NCI-H1694 treated with DMSO at 0.1 percent for 48 hours (cell line): ENCODE measurements at places on chromosomes 5 and 9.

DNA sequence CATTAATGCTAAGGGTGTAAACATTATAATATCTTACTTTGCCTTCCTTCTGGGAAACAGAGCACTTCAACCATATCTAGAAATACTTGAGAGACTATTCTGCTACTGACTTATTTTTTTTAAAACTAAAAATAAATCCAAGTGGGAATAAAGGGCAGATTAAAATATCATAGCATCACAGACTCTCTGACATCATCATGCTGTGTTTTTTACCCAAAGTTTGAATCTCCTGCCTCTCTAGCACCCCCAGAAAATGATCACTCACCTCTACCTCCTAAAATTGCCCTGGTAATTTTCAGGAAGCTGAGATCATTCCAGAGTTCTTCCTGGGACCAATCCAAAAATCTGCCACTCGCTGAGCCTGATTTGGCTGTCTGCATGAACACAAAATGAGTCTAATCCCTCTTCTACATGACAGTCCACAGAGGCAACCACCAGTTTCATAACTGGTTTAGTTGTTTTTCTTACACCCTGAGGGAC, 813.8 kb upstream of the DMAC1 start:
- DNase-seq, result no peak

DNA sequence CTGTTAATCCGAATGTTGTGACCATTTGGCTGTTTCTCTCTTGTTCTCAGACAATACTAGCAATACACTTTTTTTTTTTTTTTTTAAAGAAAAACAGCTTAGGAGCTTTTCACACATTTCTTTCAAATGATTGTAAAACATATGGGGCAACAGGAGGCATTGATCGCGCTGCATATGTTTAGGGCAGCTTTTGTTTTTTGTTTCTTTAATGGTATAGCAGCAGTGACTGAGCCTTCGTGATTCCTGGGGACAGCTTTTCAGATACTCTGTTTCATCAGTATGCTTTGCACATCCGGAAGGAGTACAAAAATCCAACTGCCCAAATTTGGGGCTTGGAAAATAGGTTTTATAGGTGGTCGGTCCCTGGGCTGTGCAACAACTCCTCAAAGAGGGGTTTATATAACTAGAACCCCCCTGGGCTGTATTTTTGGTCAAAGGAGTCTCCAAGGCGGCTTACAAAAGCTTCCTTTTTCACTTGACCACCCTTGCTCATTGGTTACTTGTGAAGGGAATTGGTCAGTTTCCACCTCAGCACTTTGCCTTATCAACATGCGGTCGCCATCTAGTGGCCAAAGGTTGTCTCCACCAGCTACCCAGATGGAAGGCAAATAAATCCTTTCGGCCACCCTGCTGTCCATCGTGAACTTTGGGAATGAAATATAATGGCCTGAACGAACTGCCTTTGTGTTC, 91.8 kb downstream of the PDE6A start:
- no peak for DNase-seq

- DNase-seq, result peak; percentile 2
These were observed 61.0 kb upstream of the TARS1 start for GRCh38 chr5:33379757-33380156.

- DNase-seq, result no peak
These were observed 172.8 kb downstream of the COL23A1 start for GRCh38 chr5:178417391-178417811.

DNA sequence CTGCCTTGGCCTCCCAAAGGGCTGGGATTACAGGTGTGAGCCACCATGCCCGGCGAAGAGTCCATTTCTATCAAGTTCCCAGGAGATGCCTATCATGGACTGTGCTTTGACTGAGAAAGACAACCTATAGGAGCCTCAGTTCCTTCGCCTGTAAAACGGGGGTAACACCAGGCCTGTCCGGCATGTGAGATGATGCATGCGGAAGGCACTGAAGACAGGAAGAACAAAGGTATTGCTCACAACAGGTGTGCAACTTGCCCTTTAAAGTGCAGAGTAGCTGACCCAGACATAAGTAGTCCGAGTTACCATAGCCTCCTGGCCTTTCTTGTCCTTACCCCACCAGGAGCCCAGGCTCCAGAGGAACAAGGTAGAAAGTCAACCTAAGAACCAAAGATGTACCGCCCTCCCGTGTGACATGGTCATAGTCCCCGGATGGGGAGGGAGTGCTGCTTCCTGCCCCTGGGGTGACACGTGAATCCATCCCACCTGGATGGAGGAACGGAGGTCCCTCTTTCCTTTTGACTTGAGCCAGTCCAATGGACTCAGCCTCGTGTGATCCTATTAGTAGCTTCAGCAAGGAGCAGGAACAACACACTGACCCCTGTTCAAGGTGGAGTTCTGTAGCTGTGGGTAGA, 60.3 kb downstream of the HSPA4 start:
- DNase-seq, result no peak

DNA sequence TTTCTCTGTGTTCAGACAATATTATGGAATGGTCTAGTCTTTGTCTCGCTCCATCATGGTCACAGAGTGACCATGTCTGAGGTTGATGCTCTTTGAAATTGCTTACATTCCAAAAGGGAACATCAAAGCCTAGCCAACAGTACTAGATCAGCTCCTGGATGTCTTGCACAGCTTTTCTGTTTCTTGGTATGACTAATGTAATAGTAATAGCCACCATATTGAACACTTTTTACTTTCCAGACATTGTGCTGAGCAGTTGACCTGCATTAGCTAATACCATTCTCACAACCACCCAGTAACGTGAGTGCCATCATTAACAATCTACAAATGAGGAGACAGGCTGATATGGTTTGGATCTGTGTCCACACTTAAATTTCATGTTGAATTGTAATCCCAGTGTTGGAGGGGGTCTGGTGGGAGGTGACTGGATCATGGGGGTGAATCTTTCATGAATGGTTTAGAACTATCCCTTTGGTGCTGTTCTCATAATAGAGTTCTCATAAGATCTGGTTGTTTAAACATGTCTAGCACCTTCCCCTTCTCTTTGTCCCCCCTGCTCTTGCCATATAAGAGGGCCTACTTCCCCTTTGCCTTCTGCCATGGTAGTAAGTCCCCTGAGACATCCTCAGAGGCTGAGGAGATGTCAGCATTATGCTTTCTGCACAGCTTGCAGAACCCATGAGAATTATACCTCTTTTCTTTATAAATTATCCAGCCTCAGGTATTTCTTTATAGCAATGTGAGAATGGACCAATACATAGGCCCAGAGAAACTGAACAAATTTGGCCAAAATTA, 577.5 kb upstream of the CLINT1 start:
- no peak for DNase-seq

DNA sequence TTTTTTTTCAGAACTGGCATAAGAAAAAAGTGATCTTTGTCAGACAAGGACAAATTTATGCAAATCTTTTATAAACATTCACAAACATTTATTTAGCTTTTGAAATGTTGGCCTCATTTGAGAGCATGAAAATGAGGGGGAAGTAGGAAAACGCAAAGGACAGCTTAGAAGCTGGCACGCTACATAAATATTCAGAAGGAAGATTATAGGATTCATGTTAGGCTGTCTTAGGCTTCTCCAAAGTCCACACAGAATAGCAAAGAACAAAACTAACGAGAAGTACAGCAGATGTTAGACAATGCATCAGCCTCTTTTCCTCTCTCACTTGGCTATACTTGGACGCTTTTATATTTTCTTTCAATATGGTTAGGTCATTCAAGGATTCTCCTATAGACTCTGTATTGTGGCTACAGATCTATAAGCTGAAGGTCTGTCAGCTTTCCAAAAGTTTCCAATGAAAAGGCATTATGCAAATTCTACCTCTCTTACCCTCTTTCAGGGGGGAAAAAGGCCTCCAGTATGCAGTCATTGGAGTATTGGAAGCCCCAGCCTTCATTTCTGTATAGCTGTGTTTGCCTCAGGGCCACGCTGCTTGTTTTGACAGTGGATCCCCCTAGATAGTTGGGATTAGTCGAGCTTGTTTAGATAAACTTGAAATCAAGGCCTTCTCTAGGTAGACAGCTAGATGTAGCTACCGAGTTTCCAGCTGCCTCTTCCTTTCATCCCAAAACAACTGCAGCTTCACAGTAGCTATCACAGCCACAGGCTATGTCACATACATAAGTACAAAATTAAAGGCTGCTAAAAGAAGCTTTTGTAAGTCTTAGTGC, 153.0 kb downstream of the DENND1A start:
- DNase-seq, result no peak

DNA sequence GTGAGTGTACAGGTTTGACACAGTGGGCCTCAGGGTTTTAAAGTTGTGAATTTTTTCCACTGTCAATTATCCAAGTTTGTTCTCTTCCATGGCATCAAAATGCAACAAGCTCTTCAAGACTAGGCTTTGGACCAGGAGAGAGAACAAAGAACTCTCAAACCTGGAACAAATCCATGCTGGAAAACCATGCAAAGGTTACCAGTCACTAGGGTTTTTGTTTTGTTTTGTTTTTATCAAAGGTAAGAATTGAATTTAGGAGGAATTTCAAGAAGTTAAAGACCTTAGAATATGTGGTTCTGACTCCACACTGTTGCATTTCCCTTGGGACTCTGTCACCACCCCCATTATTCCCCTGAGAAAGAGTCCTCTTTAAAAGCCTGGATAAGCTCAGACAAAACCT, 191.1 kb upstream of the PIK3R1 start:
- no peak for DNase-seq

DNA sequence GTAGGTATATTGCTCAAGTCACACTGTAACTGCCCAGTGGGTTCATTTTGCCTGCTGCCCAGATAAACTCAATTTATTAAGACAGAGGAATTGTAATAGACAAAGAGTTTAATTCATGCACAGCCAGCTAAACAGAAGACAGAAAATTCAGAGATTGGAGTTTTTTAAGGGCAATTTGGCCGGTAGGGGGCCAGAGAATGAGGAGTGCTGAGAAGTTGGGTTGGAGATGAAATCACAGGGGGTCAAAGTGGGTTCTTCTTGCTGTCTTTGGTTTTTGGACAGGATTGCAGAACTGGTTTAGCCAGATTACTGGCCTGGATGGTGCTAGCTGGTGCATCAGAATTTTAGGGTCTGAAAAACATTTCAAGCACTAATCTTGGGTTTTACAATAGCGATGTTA, 20.7 kb upstream of the IL33 start:
- DNase-seq, result no peak

DNA sequence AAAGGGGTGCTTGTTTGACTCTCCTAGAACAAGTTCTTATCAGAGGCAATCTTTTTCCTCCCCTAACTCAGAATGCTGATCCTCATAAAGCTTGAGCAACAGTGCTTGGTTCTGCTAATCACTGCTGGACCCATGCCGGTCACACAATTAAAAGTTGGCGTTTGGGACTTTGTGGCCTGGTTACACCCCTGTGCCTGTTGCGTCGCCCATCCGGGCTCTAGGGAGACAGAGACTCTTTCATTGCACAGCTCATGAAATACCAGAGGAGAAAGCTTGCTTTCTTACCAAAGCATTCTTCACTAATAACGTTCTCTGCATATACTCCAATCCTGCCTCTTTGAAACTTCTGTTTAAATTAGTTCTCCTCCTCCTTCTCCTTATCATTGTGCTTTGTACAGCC, 301.1 kb downstream of the NR3C1 start:
- DNase-seq, result no peak

DNA sequence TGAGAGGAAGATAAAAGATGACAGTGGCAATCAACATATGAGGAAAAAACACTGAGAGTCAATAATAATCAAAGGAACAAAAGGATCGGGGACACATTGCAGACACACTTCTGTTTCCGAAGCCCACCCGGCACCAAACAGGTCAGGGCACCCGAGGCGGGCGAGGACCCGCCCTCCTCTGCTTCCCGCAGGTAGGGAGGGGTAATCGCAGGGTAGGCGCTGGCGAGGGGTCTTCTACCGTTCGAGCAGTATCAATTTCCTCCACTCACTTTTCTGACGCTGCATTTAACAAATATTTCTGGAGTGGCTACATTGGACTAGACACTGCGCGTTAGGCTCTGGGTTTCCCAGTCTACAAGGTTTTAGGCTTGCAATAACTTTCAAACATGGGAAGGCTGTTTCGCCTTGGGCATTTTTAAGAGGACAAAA, 1.3 kb downstream of the TXN start:
- no peak for DNase-seq

DNA sequence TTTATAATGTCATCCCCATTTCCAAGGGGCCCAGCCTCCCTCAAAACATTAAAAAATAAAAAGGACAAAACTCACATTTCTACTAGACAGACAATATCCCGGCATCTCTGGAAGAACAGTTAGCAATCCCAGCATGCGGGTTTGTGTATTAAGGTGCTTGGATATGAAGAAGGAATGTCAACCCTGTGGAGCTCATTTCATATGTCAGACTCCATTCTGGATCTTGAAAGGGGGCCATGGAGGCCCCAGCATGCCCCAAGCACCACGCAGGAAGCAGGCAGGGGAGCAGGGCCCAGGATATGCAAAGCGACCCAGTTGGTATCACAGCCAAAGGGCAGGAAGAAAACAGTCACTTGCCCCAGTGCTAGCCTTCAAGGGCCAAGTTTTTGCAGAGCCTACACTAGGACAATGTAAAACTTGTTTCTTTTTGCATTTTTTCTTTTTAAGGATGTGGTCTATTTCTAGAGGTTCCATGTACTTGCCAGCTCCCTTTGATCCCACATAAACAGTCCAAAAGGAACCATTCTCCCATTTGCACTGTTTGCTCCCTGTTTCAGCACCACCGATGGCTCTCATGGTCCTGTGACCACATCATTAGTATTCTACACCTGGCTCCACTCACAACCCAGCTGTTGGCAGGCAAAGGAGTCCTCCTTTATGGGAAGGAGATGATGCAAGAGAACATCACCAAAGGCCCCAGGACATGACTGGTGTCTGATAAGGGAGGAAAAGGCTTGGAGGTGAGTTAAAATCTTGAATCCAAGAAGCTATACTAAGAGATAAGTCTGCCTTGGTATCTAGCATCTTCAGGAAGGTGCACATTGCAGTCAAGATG, 58.3 kb downstream of the FGF1 start:
- DNase-seq, result no peak

DNA sequence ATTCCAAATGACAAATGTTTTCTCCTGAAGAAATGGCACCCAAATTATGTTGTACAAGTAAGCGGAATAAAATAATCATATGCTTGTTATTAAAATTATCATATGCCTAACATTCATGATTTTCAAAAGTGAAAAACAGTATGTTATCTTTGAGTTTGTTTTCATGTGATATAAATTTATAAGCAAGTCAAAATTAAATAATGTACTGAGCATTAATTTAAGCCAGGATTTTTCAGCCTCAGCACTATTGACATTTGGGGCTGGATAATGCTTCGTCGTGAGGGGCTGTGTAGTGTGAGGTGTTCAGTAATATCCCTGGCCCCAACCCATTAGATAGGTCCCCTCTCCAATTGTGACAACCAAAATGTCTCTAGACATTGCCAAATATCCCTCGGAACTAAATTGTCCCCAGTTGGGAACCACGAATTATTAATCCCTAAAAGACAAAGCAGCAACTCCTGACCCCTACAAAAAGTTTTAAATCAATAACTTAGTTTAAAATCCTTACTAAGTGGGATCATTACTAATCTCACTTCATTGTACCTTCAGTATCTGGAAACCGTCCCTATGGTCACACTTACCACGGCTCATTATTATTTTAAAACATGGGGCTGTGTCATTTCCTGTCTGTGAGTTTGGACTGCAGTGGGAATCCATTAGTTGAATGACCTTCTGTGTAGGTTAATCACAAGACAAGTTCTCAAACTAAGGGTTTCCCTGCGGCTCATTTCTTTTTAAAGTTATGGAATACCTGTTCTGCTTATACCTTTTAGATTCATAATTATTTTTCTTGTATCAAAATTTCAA, 1.3 kb upstream of the NNT start:
- DNase-seq, result no peak
